ENCODE measurements at places on chromosomes 7 and 10.

GRCh38 chr10:124632064-124632531 is 112.1 kb downstream of the FAM53B start:
- DNase-seq: no peak

GRCh38 chr7:27172315-27172774 is 1.8 kb downstream of the HOXA10 start:
- no peak for DNase-seq

- DNase-seq: no peak
Observed at GRCh38 chr10:77638321-77639101, 903 bp upstream of the KCNMA1 start.

DNA sequence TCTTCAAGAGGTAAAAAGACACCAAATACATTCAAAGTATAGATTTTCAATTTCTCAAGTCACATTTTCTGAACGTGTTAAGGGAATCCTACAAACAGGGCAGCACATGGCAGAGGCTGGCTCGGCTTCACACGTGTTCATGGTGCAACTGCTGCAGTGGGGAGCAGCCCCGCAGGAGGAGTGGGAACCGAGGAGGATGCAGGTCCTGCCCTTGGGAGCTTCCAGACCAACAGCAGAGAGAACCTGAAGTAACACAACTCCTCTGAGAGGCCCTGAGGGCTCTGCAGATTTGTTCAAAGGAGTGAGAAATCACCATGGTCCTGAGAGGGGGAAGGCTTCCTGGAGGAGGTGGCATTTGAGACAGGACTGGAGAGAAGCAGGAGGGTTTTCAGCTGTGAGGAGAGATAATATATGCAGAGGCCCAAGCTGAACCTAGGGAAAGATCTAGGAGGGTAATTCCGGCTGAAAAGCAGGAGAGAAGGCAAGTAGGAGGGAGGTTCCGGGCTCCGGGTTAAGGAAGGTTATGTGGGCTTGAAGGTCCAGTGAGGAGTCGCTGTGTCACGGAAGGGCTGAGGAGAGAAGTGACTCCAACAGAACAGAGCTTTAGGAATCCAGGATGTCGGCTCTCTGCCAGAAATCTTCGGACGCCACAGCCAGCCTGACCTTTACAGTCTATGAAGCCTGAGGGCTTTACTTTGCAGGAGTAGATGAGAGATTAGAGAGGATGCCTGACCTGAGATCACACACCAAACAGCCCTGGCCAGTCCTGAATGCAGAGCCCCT is 77.5 kb downstream of the GPR26 start:
- no peak for DNase-seq

- DNase-seq: no peak
Observed at GRCh38 chr7:305410-306151, 15.6 kb downstream of the FOXL3 start.

DNA sequence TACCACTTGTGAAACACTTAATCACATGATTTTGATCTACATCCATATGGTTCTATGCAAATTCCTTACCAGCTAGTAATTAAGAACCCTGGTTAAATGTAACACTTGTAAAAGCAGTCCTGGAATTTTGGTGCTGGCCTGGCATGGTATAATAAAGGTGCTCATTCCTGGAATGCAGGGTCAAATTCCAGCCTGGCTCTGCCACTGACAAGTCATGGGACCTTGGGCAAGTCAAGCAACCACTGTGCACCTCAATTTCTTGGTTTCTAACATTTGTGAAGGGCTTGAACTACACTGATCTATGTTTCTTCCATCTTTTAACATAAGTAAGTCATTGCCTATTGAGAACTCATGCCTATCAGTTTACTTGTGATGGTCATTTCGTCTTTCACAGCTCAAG is 91.9 kb upstream of the PIK3CG start:
- DNase-seq: no peak

DNA sequence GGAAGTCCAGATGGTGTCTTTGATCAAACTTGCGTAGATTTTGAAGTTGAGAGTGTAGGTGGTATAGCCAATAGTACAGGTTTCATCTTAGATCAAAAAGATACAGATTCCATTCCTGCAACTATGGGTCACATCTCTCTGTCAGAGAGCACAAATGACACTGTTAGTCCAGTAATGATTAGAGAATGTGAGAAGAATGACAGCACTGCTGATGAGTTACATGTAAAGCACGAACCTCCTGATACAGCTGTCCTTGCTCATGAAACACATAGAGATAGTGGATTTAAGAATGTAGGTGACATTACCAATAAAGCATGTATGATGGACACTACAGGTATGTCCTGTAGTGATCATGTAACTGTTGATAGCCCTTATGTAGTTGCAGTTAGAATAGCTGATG is 59.1 kb downstream of the LOXL4 start:
- DNase-seq: no peak

GRCh38 chr7:43838201-43838658 is 31.1 kb downstream of the MRPS24 start:
- DNase-seq: no peak

DNA sequence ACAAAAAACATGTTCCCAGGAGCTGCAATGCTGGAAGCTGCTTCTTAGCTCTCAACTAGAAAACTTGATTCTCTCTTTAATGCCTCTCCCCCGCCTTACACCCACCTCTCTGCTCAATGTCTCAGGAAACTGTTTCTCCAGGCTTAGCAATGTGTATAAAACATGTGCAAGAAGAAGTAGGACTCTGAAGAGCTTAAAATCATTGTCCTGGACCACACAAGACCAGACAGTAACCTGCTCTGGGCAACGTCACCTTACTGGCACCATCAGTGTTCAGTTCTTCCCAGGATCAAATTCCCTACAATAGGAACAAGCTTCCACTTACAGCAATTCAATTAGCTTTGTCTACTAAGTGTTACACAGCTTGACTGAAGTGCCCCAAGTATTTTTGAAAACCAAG is 104.9 kb downstream of the RAPGEF5 start:
- DNase-seq: no peak

GRCh38 chr7:20129920-20130319 is 87.3 kb downstream of the MACC1 start:
- no peak for DNase-seq

GRCh38 chr7:149547126-149547525 is 49.5 kb upstream of the ZNF746 start:
- no peak for DNase-seq

DNA sequence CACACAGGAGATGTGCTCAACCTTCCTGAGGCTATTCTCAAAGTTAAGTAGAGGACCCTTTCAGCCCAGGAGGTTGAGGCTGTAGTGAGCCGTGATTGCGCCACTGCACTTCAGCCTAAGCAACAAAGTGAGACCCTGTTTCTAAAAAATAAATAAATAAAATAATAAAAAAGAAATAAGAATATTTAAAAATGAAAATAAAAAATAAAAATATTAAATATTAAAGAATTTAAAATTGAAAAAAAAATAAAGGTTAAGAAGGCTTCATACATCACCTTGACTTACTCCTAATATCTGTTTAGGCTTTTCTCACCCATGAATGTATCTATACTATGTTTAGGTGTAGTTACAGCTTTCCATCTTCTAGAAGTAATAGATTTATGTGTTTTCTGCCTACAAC is 187.5 kb upstream of the AGK start:
- DNase-seq: no peak

DNA sequence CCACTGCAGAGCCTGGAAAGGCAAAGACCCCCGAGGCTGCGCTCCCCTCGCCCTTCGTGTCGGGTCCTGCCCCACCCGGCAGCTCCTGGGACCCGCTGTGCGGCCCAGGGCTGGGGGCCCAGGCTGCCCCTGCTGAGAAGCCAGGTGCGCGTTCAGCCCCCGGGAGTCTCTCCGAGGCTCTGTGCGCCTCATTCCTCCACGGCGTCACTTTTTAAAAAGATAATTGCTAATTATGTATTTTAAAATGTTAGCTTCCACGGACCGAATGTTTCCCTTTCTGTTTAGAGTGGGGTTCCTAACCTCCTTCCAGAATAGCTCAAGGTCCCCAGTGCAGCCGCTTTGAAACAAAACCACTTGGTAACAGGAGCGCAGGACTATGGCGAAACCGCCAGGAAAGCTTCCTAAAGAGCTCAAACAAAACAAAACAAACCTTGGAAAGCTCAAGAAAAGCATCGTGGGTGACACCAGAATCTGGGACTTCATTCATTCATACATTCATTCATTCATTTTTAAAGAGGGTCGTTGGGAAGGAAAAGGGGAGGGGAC is 45.6 kb downstream of the PDIA4 start:
- DNase-seq: no peak

DNA sequence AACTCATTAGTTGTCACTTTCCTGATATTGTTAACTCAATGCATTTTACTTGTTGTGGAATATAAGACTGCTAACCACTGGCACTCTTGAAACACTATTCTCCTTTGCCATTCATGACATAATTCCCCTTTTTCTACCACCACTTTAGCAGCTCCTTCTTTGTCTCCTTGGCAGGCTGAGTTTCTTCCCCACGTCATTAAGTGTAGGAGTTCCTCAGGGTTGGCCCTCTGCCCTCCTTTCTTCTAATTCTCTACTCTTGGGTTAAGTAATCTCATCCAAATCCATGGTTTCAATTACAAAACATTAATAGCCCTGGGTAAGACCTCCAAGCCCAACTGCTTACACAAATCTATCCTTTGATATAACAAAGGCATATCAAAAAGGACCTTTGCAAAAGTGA is 175.1 kb downstream of the HGF start:
- DNase-seq: no peak

- no peak for DNase-seq
Observed at GRCh38 chr7:47350425-47350824, 231.5 kb downstream of the TNS3 start.

- DNase-seq: no peak
Observed at GRCh38 chr10:80477813-80478212, 23.7 kb downstream of the TSPAN14 start.

DNA sequence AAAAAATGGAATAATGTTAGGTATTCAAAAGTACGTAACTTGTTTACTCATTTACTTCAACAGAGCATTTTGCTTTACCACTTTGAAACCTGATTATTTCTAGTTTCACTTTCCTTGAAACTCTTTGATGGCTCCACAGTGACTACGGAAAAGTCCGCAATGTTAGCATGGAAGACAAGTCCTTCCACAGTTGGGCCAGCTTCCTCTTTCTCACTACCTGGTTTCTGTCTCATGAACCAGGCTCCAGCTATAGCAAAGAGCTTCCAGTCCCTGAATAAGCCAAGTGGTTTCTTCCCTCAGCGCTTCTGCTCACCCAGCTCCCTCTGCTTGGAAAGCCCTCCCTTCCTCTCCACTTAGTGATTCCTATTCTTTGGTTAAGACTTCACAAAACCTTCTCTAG is 44.8 kb upstream of the SLC16A12 start:
- no peak for DNase-seq

GRCh38 chr7:105892387-105892786 is 16.0 kb upstream of the ATXN7L1 start:
- no peak for DNase-seq

DNA sequence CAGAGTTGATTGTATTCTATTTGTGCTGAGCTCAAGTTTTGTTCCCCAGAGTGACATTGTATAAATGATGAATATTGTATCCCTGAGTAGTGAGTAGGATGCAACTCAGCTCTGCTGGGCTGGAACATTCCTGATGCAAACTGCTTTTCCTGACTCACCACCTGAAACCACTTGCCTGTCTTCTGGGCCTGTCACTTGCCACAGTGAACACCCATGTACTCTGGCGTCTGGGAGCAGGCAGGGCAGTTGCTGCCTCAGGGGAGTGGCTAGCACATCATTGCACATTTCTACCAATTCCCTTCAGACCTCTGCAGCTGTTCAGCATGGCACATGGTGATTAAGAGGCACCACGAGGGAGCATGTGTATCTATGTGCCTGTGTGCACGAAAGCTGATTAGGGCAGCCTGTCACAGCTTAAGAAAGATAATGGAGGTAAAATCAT is 157.3 kb downstream of the SND1 start:
- DNase-seq: no peak

GRCh38 chr10:6068422-6068821 is 6.3 kb upstream of the IL2RA start:
- no peak for DNase-seq

DNA sequence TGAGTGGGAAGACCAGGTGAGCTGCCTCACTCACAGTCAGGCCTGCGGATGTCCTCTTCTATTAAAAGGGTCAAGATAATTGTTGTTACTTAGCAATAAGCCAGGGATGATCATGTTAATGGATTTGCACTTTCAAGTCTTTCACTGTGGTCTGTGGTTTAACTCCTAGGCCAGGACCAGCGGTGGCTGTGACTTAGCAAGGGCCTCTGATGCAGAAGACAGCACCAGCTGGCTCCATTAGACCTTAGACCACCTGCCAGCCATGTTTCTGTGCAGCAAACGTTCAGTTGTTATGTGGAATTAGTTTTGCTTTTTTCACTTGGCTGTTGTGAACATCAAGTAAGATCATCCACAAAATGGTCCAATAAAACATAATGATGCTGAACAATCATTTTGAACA is 537.3 kb downstream of the TNS3 start:
- DNase-seq: no peak

DNA sequence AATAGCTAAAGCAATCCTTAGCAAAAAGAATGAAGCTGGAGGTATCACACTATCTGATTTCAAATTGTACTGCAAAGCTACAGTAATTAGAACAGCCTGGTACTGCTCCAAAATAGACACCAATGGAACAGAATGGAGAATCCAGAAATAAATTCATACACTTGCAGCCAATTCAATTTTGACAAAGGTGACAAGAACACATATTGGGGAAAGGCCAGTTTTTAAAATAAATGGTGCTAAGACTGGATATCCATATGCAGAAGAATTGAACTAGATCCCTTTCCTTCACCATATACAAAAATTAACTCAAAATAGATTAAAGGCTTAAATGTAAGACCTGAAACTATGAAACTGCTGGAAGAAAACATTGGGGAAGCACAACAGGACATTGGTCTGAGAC is 748.5 kb downstream of the DNAJB9 start:
- DNase-seq: no peak

GRCh38 chr10:123194056-123194455 is 39.9 kb downstream of the BUB3 start:
- DNase-seq: no peak

GRCh38 chr10:17206210-17206709 is 4.8 kb upstream of the TRDMT1 start:
- DNase-seq: no peak

- no peak for DNase-seq
Observed at GRCh38 chr7:101628522-101628921, 574 bp downstream of the MYL10 start.

DNA sequence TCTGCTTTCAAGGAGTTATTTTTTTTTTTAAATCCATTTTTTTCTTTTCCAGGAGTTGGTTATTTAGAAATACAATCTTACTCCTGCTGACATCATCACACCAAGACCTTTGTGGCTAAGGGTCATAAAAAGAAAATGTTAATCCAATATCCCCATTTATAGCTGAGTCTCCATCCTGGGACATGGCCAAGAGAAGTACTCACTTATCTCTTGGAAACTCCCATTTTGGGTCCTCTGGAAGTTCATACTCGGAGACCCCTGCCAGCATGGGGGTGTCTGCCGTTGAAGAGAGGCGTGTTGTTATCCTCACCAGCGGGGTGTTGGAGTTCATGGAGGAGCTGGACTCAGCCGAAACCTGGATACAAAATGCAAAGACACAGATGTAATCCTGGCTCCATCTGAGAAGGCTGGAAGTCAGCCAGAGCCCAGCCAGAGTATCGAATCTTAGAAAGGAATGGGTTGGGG is 94.6 kb downstream of the FGFR2 start:
- DNase-seq: no peak

Measured in stimulated activated CD8-positive, alpha-beta memory T cell treated with anti-CD3 and anti-CD28 coated beads, Interleukin-4, amount 100 ng/mL, for 1 hour (primary cell).